ENCODE measurements at places on chromosomes 7 and 10.
A peak's percentile ranks its signal among the peaks of the same experiment; 100 is the strongest.

GRCh38 chr10:118590334-118590733, 5.1 kb downstream of the PRLHR start:
- no peak for DNase-seq

- no peak for DNase-seq
These were observed 370.3 kb upstream of the CELF2 start for GRCh38 chr10:10647331-10647730.

DNA sequence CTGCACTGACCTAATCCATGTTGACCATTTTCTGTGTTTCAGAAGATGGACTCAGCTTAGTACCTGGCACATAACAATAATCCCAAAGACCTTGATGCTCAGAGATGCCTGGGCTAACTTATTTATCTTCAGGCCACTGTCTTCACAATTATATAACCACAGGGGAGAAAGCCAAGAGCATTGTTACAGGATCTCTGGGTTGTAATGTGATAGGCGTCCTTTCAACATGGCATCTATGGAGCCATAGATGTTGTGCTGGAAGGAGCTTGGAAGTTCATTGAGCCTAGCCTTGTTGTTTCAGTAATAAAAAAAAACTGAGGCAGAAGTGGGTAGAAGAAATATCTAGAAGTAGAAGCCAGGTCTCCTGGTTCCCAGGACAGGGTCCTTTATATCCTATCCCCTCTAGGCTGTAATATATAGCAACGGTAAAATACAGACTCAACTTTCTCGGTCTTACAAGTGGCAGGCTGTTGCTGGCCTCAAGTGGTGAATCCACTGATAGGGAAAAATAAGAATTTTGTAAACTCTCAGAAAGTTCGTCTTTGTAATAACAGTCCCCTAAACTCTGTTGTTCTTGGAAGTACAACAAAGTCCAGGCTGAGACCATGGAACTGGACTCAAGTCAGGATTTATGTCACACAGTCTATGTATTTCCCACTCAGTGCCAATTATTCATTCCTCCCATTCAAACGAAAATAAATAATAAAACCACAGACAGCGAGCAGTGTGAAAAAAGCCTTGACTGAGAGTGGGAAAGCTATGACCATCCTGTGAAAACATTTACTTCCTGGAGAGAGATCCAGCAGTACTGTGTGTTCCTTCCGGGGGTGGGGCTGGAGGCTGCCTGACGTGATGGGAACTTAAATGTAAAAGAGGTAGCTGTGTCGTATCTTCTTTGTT, 277.6 kb downstream of the REEP3 start:
- DNase-seq, result peak; percentile 27

DNA sequence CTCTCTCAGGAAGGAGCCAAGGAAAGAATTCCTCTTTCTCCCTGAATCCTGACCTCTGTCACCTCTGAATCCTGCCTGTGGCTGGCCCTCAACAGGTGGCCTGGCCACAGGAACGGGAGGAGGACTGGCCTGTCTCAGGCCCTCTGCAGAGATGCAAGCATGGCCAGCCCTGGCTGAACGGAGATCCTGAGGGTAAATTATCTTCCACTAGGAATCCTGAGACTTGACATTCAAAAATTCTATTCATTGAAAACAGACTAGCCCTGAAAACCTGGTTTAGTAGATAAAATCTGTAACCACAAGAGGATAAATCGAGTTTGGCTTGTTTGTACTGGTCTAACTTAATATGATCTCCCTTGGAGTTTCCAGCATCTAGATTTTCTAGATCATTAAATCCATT, 579.3 kb downstream of the LRMDA start:
- DNase-seq, result no peak

GRCh38 chr7:93958216-93958615, 36.7 kb downstream of the GNG11 start:
- no peak for DNase-seq

All from HFF-Myc (cell line).